ENCODE measurements at places on chromosomes 13 and 19. TPM values are rescaled to one million over a fixed set of nuclear protein-coding genes. Genes with fewer than 3 reads are reported as not detected.
A peak's percentile ranks its signal among the peaks of the same experiment; 100 is the strongest.

- H3K27me3 ChIP-seq = no peaks in the 10 kb centered on the region
- H3K27ac ChIP-seq = no peak overlapping the region
- peaks cover 11% of the 10 kb centered on the region for H3K36me3 ChIP-seq
- no peak for DNase-seq
These were observed 8.8 kb downstream of the IL4I1 start for GRCh38 chr19:49887665-49888509.

DNA sequence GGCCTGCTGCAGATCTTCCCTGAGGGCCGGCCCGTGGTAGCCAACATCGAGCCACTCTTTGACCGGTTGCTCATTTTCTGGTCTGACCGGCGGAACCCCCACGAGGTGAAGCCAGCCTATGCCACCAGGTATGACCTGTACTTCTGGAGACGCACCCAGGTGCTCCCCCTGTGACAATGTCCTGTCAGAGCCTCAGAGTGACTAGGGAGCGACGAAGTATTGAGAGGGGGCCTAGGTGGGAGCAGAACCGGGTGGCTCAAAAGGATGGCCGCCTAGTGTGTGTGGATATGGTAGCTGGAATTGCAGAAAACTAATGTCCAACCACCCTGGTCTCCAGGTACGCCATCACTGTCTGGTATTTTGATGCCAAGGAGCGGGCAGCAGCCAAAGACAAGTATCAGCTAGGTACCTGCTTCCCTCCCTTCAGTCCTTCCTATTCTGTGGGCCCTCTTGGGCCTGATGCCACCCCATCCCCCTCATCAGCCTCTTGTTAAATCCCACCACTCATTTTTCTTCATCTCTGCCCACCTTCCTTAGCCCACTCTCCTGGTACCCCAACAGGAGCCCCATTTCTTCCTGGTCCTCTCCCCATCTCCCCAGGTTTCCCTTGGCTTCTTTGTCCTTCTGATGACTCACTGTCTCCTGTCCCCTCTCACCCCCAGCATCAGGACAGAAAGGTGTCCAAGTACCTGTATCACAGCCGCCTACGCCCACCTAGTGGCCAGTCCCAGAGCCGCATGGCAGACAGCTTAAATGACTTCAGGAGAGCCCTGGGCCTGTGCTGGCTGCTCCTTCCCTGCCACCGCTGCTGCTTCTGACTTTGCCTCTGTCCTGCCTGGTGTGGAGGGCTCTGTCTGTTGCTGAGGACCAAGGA lies 8.4 kb downstream of the EGLN2 start:
- no peaks in the 10 kb centered on the region for H3K27me3 ChIP-seq
- peak overlapping the region; percentile 41 for H3K27ac ChIP-seq
- H3K4me1 ChIP-seq = peaks cover 80% of the 10 kb centered on the region
- H3K36me3 ChIP-seq = peaks cover 15% of the 10 kb centered on the region

GRCh38 chr13:71607575-71607974 lies 259.4 kb downstream of the DACH1 start:
- no peaks in the 10 kb centered on the region for H3K36me3 ChIP-seq
- H3K27ac ChIP-seq = no peak overlapping the region
- H3K4me1 ChIP-seq = no peaks in the 10 kb centered on the region
- no peak for DNase-seq
- H3K4me3 ChIP-seq = no peak overlapping the region
- no peaks in the 10 kb centered on the region for H3K27me3 ChIP-seq

The ZNF728 gene
- not detected for polyA plus RNA-seq
